Stimulated activated CD4-positive, alpha-beta T cell treated with anti-CD3 and anti-CD28 coated beads, Interleukin-1b, Interleukin-23, amount 100 ng/mL, for 1 hour (primary cell): ENCODE measurements at places on chromosomes 7 and 10.

GRCh38 chr7:167090-167855 lies 25.1 kb upstream of the FAM20C start:
- no peak for DNase-seq

GRCh38 chr10:114822444-114823076 lies 980 bp downstream of the FHIP2A start:
- DNase-seq, result no peak

- no peak for DNase-seq
Observed at GRCh38 chr7:82286798-82287140, 156.8 kb downstream of the CACNA2D1 start.

- no peak for DNase-seq
Observed at GRCh38 chr10:125199270-125199669, 38.9 kb upstream of the CTBP2 start.
